ENCODE measurements at places on chromosomes 1 and 21.

DNA sequence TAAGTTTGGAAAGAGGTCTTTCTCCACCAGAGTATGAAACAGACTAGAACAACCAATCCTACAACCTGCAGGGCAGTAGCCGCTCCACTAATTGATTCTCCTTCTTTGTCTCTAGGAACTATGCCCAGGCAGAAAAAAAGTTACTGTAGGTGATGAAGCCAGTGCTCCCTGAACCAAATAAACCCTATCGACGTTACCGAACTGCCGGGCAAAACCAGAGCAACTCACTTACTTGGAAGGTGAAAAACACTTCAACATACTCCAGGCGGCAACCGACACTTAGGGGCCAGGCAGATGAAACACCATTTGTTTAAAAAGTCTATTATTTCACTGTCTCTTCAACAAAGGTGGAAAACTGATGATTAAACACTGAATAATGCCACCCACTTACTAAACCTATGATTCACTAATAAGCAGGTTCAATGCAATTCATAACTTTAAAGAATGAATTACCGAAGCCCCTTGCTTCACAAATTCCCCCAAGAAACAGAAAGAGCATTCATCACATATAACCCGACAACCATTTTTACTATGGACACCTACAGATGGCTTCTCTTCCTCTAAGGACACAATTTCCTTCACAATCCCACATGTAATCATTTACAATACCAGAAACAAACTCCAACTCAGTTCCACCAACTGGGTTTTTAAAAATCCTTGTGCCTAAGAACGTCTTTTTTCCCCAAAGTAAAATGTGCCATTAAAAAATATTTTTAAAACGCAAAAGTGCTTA, 1.6 kb downstream of the NRIP1 start:
- peak; percentile 51 for DNase-seq

- DNase-seq, result no peak
These were observed 4.4 kb downstream of the S100A8 start for GRCh38 chr1:153386500-153386901.

- no peak for DNase-seq
These were observed 92.1 kb upstream of the ARTN start for GRCh38 chr1:43841321-43842174.

DNA sequence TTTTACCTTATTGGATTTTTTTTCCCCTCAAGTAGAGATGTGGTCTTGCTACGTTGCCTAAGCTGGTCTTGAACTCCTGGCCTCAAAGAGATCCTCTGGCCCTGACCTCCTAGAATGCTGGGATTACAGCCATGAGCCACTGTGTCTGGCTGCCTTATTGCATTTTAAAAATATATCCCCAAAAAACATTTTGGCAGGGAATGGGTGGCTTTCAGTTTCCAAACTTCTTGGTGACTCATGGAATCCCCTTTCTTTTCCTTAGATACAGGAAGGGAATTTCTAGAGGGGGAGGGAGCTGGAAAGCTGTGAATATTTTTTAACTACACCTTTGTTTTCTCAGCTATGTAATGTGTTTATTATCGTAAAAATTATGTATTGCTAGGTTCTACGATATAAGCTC, 73.3 kb downstream of the SNRPE start:
- no peak for DNase-seq

DNA sequence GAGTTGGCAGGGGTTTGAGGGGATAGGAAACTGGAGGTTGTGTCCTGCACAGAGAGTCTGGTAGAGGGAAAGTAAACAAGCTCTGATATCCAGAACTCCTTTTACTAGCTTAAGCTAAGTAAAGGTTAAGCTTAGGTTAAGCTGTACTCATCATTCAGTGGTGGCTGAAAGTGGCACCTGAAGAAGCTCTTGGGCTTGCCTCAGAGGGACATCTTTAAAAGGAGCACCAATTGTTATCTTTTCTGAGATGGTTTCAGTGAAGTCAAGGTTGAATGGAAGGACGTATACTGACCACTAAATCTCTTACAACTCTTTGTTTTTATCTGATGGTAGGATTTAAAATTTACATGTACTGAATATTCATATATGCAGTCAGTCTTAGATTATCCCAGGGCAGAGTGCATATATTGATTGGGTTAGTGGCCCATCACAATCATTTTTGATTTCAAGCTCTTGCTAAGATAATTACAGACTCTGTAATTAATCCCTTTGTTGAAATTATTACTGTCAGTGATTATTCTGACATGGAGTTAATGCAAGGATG, 43.3 kb downstream of the S1PR1 start:
- DNase-seq, result no peak

DNA sequence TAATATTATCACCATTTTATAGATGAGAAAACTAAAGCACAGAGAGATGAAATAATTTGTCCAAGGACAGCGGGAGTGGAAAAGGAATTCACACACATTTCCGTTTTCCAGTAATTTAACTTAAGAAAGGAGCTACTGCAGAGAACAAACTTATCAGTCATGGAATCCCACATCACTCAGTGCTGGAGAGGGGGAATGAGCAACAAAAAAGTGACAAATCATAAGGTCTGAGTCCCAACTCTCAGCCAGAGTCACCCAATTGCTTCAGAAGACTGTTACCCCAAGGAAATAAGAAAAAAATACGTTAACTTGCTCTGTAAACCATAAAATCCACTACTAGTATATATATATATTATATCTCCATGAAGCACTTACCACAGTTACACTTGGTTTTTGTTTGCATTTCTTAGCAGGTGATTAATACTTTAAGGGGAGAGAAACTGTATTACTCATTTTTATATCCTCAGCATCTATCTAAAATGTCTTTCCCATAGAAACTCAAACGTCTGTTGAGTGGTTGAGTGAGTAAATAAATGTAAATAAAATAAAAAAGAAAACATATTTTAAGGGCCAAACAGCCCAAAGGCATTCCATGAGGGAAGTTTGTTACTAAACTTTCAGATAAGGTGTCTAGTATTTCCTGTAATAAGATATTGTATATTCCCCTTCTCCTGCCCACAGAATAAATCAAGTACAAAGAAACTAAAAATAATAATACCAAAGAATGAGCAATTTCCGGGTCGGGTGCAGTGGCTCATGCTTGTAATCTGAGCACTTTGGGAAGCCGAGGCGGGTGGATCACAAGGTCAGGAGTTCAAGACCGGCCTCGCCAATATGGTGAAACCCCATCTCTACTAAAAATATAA, 76.8 kb downstream of the SLC45A1 start:
- DNase-seq, result peak; percentile 88

DNA sequence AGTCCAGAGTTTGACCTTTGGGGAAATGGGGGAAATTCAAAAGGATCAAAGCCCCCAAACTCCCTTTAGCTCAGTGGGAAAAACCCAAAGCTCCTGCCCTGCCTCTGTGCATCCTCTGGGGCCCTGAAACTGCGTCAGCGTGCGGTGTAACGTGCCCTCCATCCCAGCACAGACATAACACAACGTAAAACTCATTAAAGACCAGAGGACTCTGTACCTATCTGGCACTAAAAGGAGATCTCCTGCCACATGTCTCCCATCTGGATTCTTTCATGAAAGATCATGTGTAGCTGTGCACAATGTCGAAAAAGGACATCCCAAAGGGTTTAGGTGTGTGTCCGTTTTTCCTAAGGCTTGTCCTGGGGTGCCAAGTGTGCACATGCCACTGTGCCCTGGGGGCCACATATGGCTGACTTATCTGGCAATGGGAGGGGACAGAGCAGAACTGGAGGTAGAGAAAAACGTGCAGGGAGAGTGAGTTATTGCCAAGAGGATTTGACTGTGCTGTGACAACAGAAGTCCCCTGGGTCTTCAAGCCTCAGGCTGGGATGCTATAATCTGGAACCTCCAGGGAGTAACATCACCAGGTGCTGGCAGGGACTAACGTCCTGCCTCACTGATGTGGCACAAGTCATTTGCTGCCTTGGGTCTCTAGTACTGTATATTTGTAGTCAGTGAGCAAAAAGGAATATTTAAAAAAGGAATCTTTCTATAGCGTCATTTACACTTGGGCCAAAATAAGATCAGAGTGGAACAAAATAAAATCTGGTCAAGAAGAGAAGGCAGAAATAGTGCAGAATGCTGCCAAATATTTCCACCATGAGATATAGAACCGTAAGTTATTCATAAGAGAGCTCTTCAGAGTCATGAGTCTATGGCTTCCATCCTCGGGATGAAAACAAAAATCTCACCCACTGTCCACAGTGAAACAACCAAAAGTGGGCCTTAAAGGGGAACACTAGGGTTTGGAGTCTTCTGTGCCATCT, 52.3 kb downstream of the ITPKB start:
- no peak for DNase-seq

GRCh38 chr1:54651608-54652007, 10.0 kb downstream of the MROH7 start:
- no peak for DNase-seq

GRCh38 chr1:228259951-228260350, 52.1 kb downstream of the OBSCN start:
- DNase-seq, result no peak

- peak; percentile 57 for DNase-seq
These were observed 111.8 kb upstream of the USP25 start for GRCh38 chr21:15617964-15618363.

DNA sequence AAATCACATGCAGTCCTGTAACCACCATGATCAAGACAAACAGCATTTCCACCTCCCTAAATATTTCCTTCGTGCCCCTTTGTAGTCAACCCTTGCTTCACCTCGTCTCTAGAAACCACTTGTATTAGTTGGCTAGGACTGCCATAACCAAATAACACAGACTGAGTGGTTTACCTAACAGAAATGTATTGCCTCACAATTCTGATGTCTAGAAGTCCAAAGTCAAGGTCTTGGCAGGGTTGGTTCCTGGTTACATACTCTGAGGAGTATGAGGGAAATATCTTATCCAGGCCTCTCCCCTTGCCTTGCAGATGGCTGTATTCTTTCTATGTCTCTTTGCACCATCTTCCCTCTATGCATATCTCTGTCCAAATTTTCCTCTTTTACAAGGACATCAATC, 23.3 kb upstream of the FRRS1 start:
- DNase-seq, result no peak

- no peak for DNase-seq
These were observed 199.7 kb upstream of the ADGRL2 start for GRCh38 chr1:81600878-81601622.

DNA sequence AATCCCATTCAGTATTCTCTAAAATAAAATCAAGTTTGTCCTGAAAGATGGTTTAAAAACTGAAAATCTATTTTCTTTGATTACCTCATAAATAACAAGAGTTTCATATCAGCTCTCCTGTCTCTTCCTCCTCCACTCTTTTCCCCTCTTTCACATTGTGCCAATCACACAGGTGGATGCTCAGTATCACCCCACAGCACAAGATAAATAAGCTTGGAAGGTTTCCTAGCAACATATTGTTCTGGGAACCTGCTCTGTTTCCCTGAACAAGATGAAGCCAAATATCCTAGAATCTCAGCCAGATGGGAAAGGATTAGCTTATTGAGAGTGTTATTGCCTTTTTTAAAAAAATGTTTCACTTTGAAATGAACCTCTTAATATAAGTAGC, 45.7 kb upstream of the CACYBP start:
- DNase-seq, result no peak

- DNase-seq, result peak; percentile 52
These were observed 94.7 kb downstream of the SIK1 start for GRCh38 chr21:43331962-43332828.

DNA sequence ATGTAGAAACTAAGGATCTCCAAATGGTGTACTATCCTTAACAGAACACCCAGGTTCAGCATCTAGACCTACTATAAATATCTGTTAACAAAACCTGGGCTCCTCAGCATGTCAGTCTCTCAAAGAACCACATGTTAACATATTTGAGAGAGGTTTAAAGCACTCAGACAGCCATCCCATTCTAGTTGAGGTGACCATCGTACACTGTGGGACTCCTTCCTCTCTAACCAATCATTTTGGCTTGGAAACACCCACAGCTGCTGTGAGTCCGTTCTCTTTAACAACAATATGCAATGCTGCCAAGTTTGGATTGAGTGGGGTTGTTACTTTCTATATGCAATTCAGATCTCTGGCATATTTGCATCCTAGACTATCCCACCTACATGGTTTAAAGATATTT, 105.8 kb downstream of the MRPL39 start:
- no peak for DNase-seq

DNA sequence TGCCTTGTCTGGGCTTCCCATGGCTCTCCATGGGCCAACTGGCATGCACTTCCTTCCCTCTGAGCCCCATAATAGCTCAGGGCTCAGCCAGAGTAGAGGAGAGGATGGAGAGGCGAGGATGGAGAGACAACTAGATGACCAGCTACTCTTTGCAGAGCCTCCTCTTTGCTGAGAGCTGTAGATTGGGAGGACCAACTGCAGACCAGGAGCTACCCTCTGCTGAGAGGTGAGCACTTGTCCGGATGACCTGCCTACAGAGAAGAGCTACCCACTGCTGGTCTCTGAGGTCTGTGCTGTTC, 58.0 kb upstream of the ETV3 start:
- DNase-seq, result no peak

DNA sequence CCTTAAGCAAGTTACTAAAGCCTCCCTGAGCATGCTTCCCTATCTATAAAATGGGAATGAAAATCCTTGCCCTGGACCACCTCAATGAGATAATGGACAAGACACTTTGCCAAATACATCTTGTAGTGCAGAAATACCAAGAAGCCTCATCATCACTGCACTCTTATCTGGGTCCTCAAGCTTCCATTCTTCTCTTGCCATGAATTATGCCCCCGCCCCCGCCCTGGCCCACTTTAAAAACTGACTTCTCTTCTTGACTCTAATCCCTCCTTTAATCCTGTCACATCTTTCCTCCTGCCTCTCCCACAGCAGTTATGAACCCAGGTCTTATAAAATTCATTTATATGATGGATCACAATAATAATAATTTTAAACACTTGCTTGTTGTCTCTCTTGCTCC, 14.8 kb downstream of the ARHGEF11 start:
- DNase-seq, result no peak

GRCh38 chr1:20376171-20376570, 85.5 kb downstream of the VWA5B1 start:
- no peak for DNase-seq

DNA sequence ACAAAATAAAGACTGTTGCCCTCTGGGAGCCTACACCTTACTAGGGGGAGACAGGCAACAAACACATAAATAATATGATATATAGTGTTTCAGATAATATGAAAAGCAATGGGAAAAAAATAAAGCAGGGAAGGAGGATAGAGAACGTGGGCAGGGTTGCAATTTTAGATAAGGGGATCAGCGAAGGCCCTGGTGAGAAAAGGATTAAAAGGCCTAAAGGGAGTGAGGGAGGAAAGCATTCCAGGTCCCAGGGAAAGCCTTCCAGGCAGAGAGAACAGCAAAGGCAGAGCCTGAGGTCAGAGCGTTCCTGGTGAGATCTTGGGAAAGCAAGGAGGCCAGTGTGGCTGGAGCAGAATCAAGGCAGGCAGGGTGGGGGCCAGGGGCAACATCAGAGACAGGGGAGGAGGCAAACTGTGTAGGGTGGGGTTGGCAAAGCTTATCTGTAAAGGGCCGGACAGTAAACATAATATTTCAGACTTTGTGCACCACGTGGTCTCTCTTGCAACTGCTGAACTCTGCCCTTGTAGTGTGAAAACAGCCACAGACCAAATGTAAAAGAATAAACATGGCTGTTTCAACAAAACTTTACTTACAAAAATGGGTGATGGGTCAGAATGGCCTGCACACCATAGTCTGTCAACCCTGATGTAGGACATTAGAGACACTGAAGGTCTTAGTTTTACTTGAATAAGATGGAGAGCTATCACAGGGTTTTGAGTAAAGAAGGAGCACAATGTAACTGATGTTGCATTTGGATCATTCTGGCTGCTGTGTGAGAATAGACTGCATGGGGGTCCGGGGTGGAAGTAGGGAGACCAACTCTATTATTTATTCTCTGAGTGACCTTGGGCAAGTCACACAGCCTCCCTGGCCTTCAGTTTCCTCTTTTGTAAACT, 13.3 kb upstream of the CPT2 start:
- DNase-seq, result peak; percentile 71

GRCh38 chr1:21491488-21492355, 17.5 kb upstream of the ALPL start:
- no peak for DNase-seq

Measured in GM23248 (cell line).